Esophagus mucosa (tissue), 1 donor: ENCODE measurements at places on chromosomes 16 and 17. TPM values are rescaled to one million over a fixed set of nuclear protein-coding genes. Genes with fewer than 3 reads are reported as not detected.

DNA sequence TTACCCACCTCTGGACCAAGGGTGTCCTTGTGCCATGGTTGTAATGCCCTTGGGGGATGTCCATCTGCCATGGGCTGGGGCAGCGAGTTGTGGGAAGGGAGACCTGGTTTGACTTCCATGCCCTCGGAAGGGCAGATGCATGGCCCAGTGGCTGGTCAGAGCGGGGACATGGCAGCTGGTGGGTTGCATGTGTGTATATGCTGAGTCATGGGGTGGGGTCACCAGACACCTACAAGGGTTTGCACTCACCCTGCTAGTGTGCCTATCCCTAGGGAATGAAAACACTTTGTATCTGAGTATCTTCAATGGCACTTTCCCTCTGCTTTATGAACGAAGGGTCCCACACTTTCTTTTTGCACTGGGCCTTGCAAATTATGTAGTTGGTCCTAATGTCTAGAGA lies 10.6 kb upstream of the HNF1B start:
- ATAC-seq: no peak

The CD300LB gene
- total RNA-seq: not detected

GRCh38 chr16:65426484-65426883 lies 304.6 kb upstream of the CDH11 start:
- no peak for ATAC-seq

The C1QTNF8 gene
- not detected for total RNA-seq

The TBC1D3C gene
- total RNA-seq: not detected
